ENCODE measurements at places on chromosomes 7 and 10. TPM values are rescaled to one million over a fixed set of nuclear protein-coding genes. Genes with fewer than 3 reads are reported as not detected.

GRCh38 chr7:45654341-45654740, 80.2 kb downstream of the ADCY1 start:
- no peak for DNase-seq

DNA sequence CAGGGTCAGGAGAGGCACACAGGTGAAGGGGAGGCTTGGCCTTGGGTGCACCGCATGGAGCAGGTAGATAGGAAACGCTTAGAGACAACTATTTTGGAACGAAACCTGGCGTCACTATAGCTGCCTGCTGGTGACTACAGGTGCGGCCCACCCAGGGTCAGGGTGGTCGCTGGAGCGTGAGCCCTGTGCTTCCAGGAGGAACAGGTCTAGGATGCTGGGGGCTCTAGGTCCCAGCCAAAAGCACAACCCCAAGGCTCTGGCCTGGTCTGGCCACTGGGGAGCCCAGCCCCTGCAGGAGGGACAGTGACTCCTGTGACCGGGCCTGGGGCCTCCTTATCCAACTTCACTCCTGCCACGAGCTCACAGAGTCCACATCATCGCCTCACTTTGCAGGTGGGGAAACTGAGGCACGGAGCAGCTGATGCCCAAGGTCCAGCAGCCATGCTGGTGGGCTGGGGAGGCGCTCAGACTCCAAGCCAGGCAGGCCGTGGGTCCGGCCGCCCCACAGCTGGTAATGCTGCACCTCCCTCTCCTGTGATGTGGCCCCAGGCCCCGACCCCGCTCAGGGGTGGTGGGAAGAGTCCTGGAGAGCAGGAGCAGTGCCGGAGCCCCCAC, 9.0 kb downstream of the LFNG start:
- DNase-seq, result no peak

DNA sequence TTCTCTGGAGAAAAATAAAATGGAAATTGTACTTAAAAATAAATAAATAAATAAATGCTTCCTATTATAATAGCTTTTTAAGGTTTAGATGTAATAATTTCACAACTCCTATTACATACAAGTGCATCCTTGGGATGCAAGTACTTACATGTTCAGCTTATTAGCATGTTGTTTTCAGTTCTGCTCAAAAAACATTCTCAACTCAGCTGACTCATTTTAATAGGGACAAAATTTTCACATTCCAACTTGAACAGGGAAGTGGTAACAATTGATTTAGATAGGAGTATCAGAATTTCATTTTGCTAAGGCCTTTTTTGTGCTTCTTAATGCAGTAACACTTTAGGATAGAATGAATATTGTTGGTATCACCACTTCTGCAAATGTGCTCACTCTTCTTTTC, 16.7 kb upstream of the PAPSS2 start:
- no peak for DNase-seq

DNA sequence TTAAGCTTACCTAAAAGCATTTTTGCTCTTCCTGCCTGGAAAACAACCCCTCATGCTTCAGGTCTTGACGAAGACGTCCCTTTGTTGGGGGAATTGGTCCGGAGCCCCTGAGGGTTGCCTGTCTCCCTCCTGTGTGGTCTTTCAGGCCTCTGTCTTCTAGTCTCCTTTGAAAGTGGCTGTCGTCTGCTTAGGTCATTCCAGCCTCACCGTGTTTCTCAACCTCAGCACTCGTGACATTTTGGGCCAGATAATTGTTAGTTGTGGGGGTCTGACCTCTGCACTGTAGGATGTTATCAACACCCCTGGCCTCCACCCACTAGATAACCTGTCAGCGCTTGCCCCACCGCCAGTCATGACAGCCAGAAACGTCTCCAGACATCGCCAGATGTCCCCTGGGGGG, 219.1 kb downstream of the TCF7L2 start:
- no peak for DNase-seq

DNA sequence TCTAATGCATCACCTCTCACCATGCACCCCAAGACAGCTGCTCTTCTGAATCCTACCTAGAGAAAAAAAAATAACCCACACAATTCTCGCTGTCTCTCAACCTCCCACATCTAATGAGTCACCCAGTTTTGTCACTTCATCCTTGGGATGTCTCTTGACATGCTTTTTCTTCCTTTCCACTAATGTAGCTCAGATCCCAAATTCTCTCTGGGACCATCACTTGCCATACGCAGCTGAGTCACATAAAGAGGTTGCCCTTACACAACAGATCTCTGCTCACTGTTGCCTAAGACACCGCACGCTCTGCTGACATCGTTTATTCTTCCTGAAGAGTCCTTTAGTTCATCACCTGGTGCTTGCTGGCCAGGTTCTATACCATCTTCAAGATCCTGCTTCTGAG, 606.0 kb upstream of the GALNT17 start:
- DNase-seq, result no peak

GRCh38 chr7:143240291-143241168, 18.7 kb downstream of the TAS2R40 start:
- DNase-seq, result no peak

DNA sequence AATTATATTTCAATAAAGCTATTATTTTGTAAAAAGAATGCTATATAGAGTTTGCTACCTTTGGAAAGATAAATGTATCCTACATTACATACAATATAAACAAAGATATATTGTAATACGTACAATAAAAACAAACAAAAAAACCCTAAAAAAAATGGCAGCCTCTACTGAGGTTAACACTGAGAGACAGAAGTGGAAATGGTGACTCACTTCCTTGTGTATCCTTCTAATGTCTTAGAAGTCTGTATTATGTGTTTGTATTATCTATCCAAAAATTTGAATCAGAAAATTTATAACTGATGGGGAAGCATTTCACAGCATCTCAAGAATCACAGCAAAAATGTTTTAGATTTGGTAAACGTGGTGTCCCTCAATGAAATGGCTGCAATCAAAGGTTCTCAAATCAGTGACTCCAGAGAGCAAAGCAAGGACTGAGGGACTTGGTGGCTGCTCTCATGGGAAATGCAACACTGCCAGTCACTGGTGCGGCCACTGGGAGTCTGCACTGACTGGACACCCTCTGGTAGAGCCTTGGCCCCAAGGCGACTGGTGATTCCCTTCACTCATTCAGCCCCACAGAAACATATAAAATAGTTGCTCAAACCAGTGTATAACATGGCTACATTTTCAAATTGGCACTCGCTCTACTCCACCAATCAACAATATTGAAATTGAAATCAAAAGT, 53.8 kb downstream of the PANK1 start:
- DNase-seq, result no peak

- DNase-seq, result no peak
These were observed 43.2 kb downstream of the IKZF1 start for GRCh38 chr7:50347693-50348092.

GRCh38 chr10:44278837-44279324, 106.0 kb downstream of the CXCL12 start:
- DNase-seq, result no peak

DNA sequence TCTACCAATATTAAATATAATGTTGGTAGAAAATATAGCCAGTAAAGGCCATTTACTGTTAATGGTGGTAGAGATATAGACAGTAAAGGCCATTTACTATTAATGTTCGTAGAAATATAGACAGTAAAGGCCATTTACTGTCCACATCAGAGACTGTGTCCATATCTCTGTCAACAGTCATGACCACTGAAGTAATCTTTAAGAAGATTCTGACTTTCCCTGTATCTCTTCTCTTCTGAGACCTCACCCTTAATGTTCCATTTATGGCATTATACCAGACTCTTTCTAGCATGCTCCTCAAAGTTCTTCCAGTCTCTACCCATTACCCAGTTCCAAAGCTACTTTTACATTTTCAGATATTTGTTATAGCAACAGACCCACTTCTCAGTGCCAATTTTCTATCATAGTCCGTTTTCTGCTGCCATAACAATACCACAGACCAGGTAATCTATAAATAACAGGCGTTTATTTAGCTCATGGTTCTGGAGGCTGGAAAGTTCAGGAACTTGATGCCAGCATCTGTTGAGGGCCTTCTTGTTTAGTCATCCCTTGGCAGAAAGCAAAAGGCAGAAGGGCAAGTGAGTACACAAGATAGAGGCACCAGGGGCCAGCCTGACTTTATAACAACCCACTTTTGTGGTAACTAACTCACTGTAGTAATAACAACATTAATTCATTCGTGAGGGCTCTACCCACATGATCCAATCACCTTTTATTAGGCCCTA, 7.9 kb upstream of the NUDCD3 start:
- DNase-seq, result no peak

The CTNNA3 gene
- 1.3 TPM for polyA plus RNA-seq

The PLXDC2 gene
- 23.0 TPM for polyA plus RNA-seq

The APBB1IP gene
- polyA plus RNA-seq, result 0.02 TPM

The CTTNBP2 gene
- 13.0 TPM for polyA plus RNA-seq

The FOXP2 gene
- 0.28 TPM for polyA plus RNA-seq
